ENCODE measurements at places on chromosomes 2 and 18.

DNA sequence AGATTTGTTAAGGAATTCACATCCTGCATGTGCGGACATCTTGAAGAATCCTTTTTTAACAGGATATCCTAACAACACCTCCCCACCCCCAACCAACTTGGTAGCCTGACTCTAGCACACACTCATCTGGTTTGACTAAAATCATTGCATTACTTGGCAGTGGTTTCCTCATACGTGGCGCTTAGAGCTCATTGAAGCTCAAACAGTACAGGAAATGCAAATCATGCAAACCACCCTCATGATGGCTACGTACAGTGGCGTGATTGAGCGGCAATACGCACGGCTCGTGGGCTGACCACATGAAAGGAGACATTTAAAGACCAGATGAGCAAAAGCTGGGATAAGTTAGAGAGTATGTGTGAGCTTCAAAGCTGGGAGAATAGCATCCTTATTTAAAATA lies 336.2 kb downstream of the ZEB2 start:
- H3K4me3 ChIP-seq: peak overlapping the region; percentile 18
- no peak overlapping the region for H3K27ac ChIP-seq
- H3K36me3 ChIP-seq: no peaks in the 10 kb centered on the region
- peak; percentile 60 for DNase-seq
- no peaks in the 10 kb centered on the region for H3K27me3 ChIP-seq

DNA sequence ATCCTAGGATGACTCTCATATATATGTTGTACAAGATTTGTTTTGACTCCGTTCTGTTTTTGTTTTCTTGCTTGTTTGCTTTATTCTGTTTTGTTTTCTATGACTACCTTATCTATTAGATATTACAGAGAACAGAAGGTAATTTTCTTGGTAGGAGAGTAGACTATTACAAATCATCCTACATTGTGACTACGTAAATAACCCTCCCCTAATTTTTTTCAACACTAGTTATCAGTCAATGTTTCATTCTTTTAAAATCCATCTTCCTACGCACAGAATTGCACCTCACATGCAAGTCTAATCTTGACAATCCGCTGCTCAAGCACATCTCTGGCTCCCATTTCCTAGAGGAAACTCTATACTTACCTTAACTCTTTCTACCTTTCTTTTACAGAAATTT lies 792.3 kb upstream of the PIK3C3 start:
- no peak for DNase-seq
- H3K36me3 ChIP-seq: no peaks in the 10 kb centered on the region
- H3K4me3 ChIP-seq: no peak overlapping the region
- H3K4me1 ChIP-seq: no peaks in the 10 kb centered on the region
- H3K27me3 ChIP-seq: no peaks in the 10 kb centered on the region

DNA sequence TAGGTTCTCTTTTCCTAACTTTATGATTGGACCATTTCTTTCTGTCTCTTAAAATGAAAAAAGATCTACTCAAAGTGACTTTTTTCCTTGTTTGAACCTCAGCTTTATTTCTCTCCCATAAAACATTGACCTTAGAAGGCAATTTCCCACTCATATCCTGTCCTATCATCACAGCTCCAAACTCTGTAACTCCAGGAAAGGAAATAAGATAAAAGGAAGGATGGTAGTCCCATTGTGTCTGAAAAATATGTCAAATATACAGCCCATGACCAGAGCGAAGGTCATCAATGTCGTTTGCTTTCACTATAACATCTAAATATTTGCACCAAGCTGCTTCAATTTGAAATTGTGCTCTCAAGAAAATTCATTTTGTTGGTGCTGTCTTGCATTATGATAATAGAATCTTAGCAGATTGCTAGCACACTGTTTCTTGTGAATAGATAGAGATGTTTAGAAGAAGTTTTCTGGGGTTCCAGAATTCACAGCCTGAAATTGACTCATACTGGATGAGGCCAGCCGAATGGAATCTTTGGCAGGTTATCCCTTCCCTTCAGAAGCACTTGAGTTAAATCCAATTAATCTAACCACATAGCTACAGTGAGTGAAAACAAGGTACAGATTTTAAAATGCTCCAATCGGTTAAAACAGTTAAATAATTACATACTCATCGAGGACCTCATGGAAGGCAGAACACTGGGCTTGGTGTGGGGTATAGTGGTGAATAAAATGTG lies 95.1 kb downstream of the CRIM1 start:
- no peak overlapping the region for H3K4me3 ChIP-seq
- H3K4me1 ChIP-seq: no peaks in the 10 kb centered on the region
- no peak for DNase-seq
- H3K36me3 ChIP-seq: no peaks in the 10 kb centered on the region
- no peak overlapping the region for H3K27ac ChIP-seq
- no peaks in the 10 kb centered on the region for H3K27me3 ChIP-seq

DNA sequence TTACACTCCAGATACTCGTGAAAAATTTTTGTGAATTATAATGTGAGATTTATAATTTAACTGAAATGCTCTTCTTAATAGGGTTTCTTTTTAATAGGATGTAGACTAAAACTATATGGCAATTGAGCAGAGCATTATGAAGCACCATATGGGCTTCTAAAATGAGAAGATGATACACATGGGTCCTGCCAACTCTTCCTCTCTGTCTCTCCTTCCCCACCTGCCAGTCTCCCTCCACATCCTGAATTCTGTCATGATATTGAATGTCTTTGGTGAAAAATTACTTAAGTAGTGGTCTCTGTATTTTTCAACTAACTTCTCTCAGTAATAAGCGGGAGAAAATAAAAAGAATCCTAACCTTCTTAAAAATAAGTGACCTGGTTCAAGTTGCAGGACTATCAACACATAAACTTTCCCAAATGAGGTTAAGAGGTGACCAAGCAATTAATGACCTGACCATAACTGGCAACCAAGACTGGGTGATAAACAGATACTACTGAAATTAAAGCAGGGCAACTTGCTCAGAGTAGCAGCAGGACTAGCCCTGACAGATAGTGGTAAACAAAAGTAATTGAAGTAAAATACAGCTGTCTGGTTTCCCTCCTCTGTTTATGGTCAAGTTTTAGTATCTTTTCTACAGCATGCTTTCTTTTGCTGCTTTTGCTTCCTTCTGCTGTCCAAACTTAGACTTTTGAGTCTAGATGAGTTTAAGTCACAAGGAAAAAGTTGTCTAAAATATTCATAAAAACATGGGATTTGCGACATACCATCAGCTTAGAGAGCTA lies 117.1 kb upstream of the PDE1A start:
- no peaks in the 10 kb centered on the region for H3K27me3 ChIP-seq
- DNase-seq: no peak
- H3K4me1 ChIP-seq: no peaks in the 10 kb centered on the region
- H3K36me3 ChIP-seq: no peaks in the 10 kb centered on the region
- no peak overlapping the region for H3K4me3 ChIP-seq

DNA sequence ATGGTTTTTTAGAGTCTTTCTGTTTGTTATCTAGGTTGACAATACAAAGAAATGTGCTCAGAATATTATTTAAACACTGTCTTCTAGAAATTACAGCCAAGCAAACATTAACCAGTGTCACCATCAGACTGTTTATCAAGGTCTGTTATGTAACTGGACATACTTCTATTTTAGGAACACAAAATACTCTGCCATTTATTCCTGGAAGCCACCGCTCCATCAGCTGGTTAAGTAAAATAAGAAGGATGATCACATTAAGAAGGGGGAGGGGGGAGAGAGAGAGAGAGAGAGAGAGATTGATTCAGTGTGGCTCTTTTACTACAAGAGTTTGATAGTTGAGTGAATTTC lies 47.9 kb downstream of the MBP start:
- no peaks in the 10 kb centered on the region for H3K27me3 ChIP-seq
- peaks cover 10% of the 10 kb centered on the region for H3K36me3 ChIP-seq
- DNase-seq: no peak
- peaks cover 30% of the 10 kb centered on the region for H3K4me1 ChIP-seq
- no peak overlapping the region for H3K27ac ChIP-seq

- peaks cover 2% of the 10 kb centered on the region for H3K4me1 ChIP-seq
- H3K27ac ChIP-seq: no peak overlapping the region
- DNase-seq: no peak
- H3K4me3 ChIP-seq: no peak overlapping the region
- no peaks in the 10 kb centered on the region for H3K27me3 ChIP-seq
- no peaks in the 10 kb centered on the region for H3K36me3 ChIP-seq
Observed at GRCh38 chr2:120236316-120236715, 13.1 kb upstream of the TMEM185B start.

DNA sequence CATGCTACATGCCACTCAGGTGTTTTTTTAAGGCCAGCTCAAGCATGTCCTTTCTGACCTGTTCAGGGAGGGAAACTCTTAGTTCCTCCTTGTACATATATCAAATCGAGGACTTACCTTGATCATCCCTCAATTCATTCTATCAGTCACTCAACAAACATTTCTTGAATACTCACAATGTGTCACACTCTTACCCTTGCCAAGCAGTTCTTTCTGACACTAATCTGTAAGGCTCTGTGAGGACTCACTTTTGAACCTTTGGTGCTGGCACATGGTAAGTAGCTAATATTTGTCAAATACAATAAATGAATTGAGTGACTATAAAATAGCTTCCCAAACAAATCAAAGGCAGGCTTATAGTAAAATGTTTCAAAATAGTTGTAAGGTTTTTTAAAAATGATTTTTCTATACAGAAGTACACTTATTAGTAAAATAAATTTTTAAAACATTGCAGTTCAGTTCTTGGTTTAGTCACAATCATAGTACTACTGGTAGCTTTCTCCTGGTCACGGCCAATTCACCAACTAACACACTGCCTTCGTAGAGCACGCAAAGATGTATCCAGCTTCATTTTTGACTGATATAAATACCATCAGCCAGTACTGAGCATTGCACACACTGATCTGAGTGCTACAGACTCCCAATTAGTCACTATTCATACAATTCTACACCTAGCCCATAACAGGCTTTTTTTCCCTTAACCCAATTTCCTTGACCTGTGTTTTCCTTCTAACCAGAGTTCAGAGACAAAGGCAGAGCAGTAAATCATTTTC lies 50.9 kb downstream of the ZEB2 start:
- H3K27me3 ChIP-seq: no peaks in the 10 kb centered on the region
- no peaks in the 10 kb centered on the region for H3K36me3 ChIP-seq
- no peaks in the 10 kb centered on the region for H3K4me1 ChIP-seq
- no peak overlapping the region for H3K27ac ChIP-seq
- DNase-seq: no peak

- H3K4me1 ChIP-seq: peaks cover 12% of the 10 kb centered on the region
- H3K36me3 ChIP-seq: no peaks in the 10 kb centered on the region
- no peak overlapping the region for H3K27ac ChIP-seq
- H3K27me3 ChIP-seq: no peaks in the 10 kb centered on the region
Observed at GRCh38 chr18:35027206-35027605, 14.0 kb upstream of the MAPRE2 start.

- H3K27me3 ChIP-seq: no peaks in the 10 kb centered on the region
- no peak overlapping the region for H3K4me3 ChIP-seq
- no peak overlapping the region for H3K27ac ChIP-seq
- DNase-seq: no peak
Observed at GRCh38 chr18:71878226-71878625, 665.9 kb downstream of the CBLN2 start.

GRCh38 chr2:216742411-216742810 lies 47.1 kb upstream of the IGFBP5 start:
- no peak overlapping the region for H3K4me3 ChIP-seq
- H3K27me3 ChIP-seq: no peaks in the 10 kb centered on the region
- H3K27ac ChIP-seq: no peak overlapping the region
- no peaks in the 10 kb centered on the region for H3K4me1 ChIP-seq
- no peak for DNase-seq

DNA sequence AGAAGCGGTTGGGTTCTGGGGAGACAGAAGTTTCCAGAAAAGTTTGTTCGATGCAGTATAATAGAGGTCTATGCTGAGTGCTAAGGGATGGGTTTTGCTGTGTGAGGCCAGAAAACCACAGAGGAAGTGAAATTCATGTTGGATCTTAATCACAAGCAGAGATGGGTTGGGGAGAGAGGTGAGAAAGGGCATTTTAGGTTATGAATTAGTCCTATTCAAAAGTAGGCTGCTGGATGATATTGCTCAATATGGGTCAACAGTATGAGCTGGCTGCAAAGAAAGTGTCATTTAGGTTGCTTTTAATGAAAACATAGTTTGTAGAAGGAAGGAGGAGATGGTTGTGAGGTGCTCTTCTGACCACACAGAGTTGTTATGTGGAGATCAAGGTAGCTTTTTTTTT lies 118.8 kb upstream of the LHCGR start:
- H3K36me3 ChIP-seq: no peaks in the 10 kb centered on the region
- no peak for DNase-seq
- no peaks in the 10 kb centered on the region for H3K27me3 ChIP-seq
- H3K4me1 ChIP-seq: no peaks in the 10 kb centered on the region
- no peak overlapping the region for H3K4me3 ChIP-seq

- H3K27me3 ChIP-seq: no peaks in the 10 kb centered on the region
- peaks cover 15% of the 10 kb centered on the region for H3K4me1 ChIP-seq
- H3K27ac ChIP-seq: peak overlapping the region; percentile 41
Observed at GRCh38 chr2:60819155-60819862, 62.1 kb upstream of the REL start.

DNA sequence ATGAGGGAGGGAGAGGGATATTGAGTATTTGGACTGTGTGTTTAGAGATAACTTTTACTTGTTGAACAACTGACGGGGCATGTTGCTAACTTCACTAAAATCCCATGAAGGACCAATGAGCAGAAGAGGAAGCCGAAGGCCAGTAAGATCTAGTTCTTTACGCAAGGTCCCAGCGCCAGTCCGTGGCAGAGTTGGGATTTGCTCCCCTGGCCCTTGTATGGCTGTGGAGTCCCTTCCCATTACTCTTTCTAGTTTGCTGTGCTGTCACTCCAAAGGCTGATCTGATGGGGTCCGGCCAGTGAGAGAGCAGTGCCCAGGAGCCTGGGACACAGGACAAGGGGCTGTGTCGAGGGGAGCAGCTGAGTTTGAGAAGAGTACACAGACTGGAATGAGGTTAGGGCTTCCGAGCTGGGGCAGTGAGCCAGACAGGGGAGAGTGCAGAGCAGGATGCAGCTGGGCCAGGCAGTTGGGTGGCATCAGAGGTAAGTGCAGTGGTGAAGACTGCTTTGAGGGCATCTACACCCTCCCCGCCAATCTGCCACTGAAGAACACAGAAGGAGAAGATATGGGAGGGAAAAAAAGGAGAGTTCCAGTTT lies 692.9 kb upstream of the HS6ST1 start:
- no peaks in the 10 kb centered on the region for H3K36me3 ChIP-seq
- no peaks in the 10 kb centered on the region for H3K4me1 ChIP-seq
- no peak for DNase-seq
- no peak overlapping the region for H3K4me3 ChIP-seq
